ENCODE measurements at places on chromosomes 2 and 18.

GRCh38 chr2:75278314-75278713 lies 79.0 kb upstream of the TACR1 start:
- DNase-seq = no peak

GRCh38 chr2:171342067-171342413 lies 91.8 kb downstream of the METTL8 start:
- DNase-seq = peak; percentile 39

DNA sequence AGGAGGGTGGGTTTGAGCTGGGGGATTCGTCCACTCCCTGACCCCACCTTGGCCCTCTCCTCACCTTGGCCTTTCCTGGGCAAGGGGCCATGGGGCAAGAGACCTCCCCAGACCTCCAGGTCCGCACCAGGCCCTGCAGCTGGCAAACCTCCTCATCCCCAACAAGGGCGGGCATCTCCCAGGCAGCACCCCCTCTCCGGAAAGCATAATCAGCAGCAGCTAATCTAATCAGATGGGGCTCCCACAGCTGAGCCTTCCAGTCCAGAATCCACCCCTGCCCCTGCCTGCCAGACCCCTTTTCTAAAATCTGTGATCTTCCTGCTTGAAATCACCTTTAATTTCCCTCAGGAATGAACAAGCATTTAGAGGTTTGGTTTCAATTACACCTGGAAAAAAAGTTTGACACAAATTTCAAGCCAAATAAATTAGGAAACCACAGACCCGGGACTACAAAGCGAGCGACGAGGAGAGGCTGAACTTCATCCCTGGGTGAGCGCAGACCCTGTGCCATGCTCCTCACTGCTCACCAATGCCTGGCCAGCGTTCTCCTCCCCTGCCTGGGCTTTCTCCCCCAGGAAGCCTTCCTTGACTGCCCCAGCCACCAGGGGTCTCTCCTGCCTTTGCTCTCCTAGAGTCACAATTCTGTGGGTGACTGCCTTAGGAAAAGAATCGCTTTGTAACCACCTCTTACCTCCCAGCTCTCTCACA lies 143.0 kb upstream of the MYCN start:
- no peak for DNase-seq

DNA sequence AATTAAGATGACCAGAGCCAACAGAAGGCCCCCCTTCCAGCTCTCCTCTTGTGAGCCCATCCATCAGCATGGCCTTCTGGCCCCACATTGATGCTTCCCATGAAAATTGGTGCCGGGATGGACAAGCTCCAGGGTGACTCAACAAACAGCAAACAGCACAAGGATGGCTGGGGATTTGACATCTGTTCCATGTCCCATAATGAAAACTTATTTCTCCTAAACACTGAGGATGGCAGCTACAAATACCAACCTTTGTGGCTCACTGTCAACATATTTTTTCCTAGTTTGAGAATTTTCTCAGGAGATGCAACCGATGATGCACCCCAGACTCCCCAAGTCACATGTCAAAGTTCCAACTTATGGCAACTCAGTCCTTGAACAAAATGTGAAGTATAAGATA lies 169.6 kb upstream of the SIX2 start:
- no peak for DNase-seq

GRCh38 chr2:240136671-240137292 lies 677 bp upstream of the COPS9 start:
- no peak for DNase-seq

- no peak for DNase-seq
Observed at GRCh38 chr2:114265261-114265660, 177.2 kb upstream of the DPP10 start.

GRCh38 chr18:77107292-77107691 lies 25.3 kb downstream of the MBP start:
- DNase-seq = no peak

- DNase-seq = no peak
Observed at GRCh38 chr2:45786836-45787357, 135.4 kb downstream of the PRKCE start.

GRCh38 chr2:211270257-211270656 lies 713.9 kb downstream of the CPS1 start:
- no peak for DNase-seq

DNA sequence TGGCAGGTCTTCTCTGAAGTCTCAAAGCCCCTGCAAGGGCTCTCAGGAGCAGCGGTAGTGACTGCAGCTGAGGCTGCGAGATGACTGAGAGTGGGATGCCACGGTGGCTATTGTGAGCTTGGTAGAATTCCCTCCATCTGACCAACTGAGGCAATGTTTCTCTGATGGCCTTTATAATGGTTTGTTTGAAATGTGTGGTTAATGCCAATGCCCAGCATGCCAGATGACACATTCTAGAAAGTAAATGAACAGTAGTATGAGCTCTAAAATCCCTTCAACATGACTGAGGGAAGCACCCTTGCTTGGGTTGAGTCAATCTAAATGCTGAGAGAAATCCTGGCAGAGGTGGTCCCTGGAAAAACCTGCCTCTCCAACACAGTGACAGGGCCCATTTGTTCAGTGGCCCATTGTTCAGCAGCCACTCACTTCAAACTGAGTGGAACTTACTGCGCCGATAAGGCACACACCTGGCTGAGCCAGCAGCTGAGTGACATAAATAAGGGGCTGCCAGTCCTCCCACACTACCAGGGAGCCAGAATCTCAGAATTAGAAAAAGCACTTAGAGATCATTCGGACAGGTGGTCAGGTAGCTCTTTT lies 31.7 kb downstream of the SULT1C2 start:
- no peak for DNase-seq

GRCh38 chr18:13641551-13642439 lies 84.6 kb downstream of the FAM210A start:
- no peak for DNase-seq

- DNase-seq = no peak
Observed at GRCh38 chr2:189091253-189091652, 88.3 kb downstream of the COL5A2 start.

DNA sequence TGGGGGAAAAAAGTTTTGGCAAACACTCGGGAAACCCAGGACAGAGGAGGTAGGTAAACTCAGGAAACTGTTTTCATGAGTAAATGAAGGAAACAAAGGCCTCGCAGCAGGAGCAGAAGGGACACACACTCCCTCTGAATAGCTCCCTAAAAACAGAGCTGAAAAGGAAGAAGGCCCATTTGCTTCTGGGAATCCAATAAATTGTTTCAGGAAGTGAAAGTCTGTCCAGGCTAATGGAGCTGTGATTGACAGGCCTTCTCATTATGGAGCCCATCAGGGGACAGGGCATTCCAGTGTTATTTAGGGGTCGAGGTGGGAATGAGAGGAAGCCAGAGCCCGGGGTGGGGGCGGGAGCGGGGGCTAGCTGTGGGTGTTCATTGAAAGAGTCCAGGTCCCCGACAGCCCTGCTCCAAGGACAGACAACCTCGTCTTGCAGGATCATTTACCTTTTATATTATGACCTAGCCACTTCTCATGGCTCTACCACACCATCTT lies 81.2 kb downstream of the GBX2 start:
- DNase-seq = no peak

- DNase-seq = no peak
Observed at GRCh38 chr2:48162742-48163141, 256.4 kb upstream of the FBXO11 start.

GRCh38 chr2:226304308-226304707 lies 495.3 kb downstream of the IRS1 start:
- DNase-seq = no peak

DNA sequence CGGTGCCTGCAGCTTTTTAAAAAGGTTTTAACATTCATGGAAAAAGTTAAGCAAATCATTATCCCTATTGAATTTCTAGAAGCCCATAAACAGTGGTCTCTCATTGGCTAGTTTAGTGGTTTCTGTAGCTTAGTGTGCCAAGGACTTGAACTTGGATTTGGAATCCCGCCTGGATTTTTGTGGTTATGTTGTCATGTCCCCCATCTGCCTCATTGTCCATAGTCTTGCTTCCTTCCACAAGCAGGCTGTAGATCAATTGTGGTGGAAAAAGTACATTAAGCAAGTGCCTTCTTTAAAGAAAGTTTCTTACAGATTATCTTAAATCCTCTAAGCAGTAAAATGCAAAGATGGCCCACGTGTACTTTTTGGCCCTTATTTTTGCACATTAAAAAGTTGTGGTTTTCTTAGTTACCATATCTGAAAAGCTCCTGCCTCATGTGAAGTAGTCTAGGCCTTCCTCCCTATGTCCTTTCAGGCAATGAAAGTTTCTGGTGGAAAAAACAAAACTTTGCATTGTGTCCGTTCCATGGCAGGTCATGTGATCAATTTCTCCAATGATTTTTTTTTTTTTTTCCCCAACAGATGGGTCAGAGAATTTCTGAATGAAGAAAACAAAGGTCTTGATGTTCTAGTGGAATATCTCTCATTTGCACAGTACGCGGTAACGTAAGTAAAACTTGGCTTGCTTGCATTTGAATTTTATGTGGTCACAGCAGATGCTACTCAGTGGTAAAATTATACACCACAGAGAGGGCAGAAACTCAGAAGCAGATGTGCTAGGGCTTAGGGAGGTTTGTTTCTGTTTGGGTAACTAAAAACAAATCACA lies 158.9 kb downstream of the PRPF40A start:
- DNase-seq = peak; percentile 81

GRCh38 chr2:165757906-165758675 lies 36.0 kb downstream of the GALNT3 start:
- DNase-seq = no peak

DNA sequence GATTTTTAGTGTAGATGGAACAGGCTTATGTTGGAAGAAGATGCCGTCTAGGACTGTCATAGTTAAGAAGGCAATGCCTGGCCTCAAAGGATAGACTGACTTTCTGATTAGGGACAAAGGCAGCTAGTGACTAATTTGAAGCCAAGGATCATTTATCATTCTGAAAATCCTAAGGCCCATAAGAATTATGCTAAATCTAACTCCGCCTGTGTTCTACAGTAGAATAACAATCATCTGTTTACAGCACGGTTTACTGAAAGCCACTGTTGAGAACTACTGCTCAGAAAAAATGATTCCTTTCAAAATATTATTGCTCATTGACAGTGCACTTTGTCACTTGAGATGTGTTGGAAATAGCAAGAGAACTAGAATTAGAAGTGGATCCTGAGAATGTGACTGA lies 44.5 kb downstream of the BABAM2 start:
- no peak for DNase-seq

GRCh38 chr2:9203006-9203405 lies 3.6 kb upstream of the ASAP2 start:
- no peak for DNase-seq

- DNase-seq = peak; percentile 37
Observed at GRCh38 chr2:134231965-134232340, 21.9 kb upstream of the MGAT5 start.
